ENCODE measurements at places on chromosomes 3 and 15. TPM values are rescaled to one million over a fixed set of nuclear protein-coding genes. Genes with fewer than 3 reads are reported as not detected.

GRCh38 chr3:113153499-113154107 lies 57.8 kb upstream of the BOC start:
- H3K36me3 ChIP-seq, result no peaks in the 10 kb centered on the region
- no peak overlapping the region for H3K4me3 ChIP-seq
- H3K27ac ChIP-seq, result no peak overlapping the region
- peaks cover 11% of the 10 kb centered on the region for H3K4me1 ChIP-seq
- no peaks in the 10 kb centered on the region for H3K27me3 ChIP-seq

DNA sequence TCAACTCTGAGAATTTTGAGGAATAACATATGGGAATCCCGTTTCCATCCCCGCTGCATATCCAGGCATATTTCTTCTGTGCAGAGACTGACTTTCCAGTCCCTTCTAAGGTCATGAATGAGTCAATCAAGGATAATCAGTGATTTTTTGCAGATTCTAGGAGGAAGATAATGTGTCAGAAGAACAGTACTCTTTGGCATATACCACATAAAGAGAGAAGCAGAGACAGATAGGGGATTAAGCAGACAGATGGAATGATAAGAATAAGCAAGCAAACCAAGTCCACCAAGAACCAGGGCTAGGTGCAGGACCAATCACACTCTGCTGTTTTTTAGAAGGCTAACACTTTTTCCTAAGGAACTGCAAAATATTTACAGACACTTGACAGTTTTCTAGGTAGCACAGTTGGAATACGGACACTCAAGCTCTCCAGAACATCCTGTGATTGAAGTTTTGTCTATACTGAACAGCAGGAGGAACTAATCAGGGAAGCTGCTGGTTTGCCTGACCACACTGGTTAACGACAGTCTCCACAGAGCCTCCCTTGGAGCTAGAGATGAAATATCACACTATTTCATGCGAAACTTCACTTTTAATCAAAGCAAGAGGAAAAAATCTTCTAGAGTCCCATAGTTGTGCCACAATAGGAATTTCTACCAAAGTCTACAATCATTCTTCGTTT lies 450.0 kb upstream of the KCNMB2 start:
- H3K27ac ChIP-seq, result no peak overlapping the region
- no peak overlapping the region for H3K4me3 ChIP-seq
- DNase-seq, result no peak
- no peaks in the 10 kb centered on the region for H3K27me3 ChIP-seq

DNA sequence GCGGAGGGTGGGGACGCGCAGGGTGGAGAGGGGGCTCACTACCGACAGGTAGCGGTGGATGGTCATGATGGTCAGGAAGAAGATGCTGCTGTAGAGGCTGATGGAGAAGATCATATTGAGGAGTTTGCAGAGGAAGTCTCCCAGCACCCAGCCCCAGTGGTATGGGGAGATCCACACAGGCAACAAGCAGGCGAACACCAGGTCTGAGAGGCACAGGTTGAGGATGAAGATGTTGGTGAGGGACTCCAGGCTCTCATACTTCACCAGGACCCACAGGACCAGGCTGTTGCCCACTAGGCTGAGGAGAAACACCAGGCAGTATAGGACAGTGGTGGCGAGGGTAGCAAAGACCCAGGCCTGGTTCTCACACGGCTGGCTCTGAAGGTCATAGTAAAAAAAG lies 5.8 kb downstream of the XCR1 start:
- no peaks in the 10 kb centered on the region for H3K36me3 ChIP-seq
- DNase-seq, result no peak
- H3K27me3 ChIP-seq, result no peaks in the 10 kb centered on the region
- H3K4me1 ChIP-seq, result no peaks in the 10 kb centered on the region

GRCh38 chr3:73601481-73601880 lies 23.3 kb downstream of the PDZRN3 start:
- H3K4me3 ChIP-seq, result no peak overlapping the region
- H3K27ac ChIP-seq, result no peak overlapping the region
- H3K27me3 ChIP-seq, result no peaks in the 10 kb centered on the region
- no peaks in the 10 kb centered on the region for H3K4me1 ChIP-seq
- no peak for DNase-seq

GRCh38 chr3:100072326-100073048 lies 41.8 kb downstream of the FILIP1L start:
- peaks cover 21% of the 10 kb centered on the region for H3K4me1 ChIP-seq
- no peaks in the 10 kb centered on the region for H3K27me3 ChIP-seq
- H3K27ac ChIP-seq, result no peak overlapping the region
- no peak for DNase-seq
- H3K36me3 ChIP-seq, result no peaks in the 10 kb centered on the region
- H3K4me3 ChIP-seq, result no peak overlapping the region

DNA sequence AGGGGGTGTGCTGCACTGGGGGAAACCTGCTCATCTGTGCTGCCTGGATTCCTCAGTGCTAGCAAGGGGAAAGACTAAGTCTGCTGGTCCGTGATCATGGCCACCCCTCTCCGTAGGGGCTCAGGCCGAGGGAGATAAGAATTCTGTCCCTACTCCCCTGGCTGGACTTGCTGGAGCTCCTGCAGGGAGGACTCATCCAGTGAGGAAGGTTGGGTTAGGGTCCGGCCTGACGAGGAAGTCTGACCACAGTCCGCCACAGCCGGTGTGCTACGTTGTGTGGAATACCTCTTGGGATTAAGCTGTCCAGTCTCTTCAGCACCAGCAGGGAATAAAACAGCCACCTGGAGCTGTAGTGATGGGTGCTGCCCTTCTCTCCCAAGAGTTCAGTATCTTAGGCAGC lies 1309.1 kb upstream of the CADM2 start:
- H3K4me3 ChIP-seq, result no peak overlapping the region
- H3K27me3 ChIP-seq, result no peaks in the 10 kb centered on the region
- no peaks in the 10 kb centered on the region for H3K4me1 ChIP-seq
- no peak overlapping the region for H3K27ac ChIP-seq

DNA sequence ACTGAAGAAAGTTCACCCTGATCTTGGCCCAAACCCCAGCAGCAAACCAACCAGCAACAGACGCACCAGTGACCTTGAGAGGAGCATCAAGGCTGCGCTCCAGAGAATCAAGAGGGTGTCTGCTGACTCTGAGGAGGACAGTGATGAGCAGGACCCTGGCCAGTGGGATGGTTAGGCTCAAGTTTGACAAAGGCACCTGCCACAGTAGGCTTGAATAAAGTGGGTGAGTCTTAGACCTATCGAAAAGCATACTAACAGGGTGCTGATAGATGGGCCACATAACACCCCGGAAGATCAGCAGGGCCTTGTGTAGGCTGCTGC lies 23.9 kb downstream of the WHAMM start:
- H3K4me1 ChIP-seq, result peaks cover 18% of the 10 kb centered on the region
- no peaks in the 10 kb centered on the region for H3K27me3 ChIP-seq
- DNase-seq, result no peak

- no peak for DNase-seq
- no peaks in the 10 kb centered on the region for H3K27me3 ChIP-seq
- H3K36me3 ChIP-seq, result no peaks in the 10 kb centered on the region
- no peaks in the 10 kb centered on the region for H3K4me1 ChIP-seq
- no peak overlapping the region for H3K4me3 ChIP-seq
Observed at GRCh38 chr3:57184526-57184925, 15.3 kb downstream of the HESX1 start.

- no peak overlapping the region for H3K4me3 ChIP-seq
- H3K4me1 ChIP-seq, result peaks cover 7% of the 10 kb centered on the region
- H3K27me3 ChIP-seq, result no peaks in the 10 kb centered on the region
- H3K36me3 ChIP-seq, result peaks cover 3% of the 10 kb centered on the region
- DNase-seq, result no peak
Observed at GRCh38 chr3:170244576-170244975, 22.4 kb downstream of the PRKCI start.

DNA sequence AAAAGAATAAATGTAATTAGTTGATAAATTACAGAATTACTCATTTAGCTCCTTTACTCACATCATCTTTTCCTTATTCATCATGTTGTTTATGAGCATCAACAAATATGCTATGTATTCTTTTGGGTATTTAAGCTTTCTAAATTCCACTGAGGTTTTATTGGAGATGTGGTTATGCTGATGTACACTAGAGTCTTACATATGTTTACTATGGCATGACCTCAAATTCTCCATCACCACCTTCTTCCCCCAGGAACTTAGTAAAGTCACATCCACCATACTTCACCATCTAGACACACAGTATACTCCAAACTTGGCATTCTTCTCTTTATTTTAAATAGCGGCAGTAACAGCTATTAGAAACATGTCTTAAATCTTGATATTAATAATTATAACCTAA lies 74.1 kb upstream of the MELTF start:
- peaks cover 3% of the 10 kb centered on the region for H3K36me3 ChIP-seq
- no peak overlapping the region for H3K4me3 ChIP-seq
- no peaks in the 10 kb centered on the region for H3K4me1 ChIP-seq

DNA sequence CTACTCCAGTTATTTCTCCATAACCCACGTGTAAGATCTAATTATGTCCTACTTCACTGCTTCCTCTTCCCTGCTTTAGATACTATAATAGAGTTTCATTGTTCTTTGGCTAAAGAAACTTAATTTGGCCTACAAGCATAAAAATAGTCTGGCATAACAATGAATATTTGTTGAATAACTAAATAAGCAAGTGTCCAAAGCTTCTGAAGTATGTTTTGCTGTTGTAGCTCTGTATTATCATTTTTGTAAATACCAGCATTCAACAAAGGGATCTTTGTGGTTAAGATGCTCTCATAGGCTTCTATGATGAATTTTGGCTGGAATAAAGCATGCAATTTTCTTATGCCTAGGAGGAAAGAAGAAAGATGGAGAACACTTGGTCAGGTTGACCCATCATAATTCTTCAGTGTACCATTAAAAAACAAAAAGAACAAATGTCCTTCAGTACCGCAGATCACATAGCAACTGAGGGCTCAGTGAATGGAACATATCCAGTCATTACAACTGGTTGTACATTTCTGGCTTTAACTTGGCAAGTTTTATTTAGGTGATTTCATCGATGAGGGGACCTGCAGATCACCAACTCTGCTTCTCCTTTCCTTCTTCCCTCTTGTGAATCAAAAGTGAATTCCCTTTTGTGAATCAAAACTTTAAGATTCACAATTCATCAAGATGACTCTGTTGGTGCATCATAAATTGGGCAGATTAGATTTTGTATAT lies 465.9 kb upstream of the TGFBR2 start:
- H3K27ac ChIP-seq, result no peak overlapping the region
- no peak for DNase-seq
- H3K4me3 ChIP-seq, result no peak overlapping the region
- no peaks in the 10 kb centered on the region for H3K4me1 ChIP-seq

GRCh38 chr3:166274351-166275023 lies 437.3 kb upstream of the BCHE start:
- no peaks in the 10 kb centered on the region for H3K27me3 ChIP-seq
- no peak overlapping the region for H3K27ac ChIP-seq
- DNase-seq, result no peak
- H3K4me3 ChIP-seq, result no peak overlapping the region
- H3K36me3 ChIP-seq, result no peaks in the 10 kb centered on the region

- no peak overlapping the region for H3K4me3 ChIP-seq
- H3K27me3 ChIP-seq, result 0 out of 2 replicates have a peak, but pooled peaks cover 1% of the 10 kb centered on the region
- peak; percentile 5 for DNase-seq
- no peaks in the 10 kb centered on the region for H3K4me1 ChIP-seq
Observed at GRCh38 chr3:176939022-176939817, 258.1 kb downstream of the TBL1XR1 start.

DNA sequence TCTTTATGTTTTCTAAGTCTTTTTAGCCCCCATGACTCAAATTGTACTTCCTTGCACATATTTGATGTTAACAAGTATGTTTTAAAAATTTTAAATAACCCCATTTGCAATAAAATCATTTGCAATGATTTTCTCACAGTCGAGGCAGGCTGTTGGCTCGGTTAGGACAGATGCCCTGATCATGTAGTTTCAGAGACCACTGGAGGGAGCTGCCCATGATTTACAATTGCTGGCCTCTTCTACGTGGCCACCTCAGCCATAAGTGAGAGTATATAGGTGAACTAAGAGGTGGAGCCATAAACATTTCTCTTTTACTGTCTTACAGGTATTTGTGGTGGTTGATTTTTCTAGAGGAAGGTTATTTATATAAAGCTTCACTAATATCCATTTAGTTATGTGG lies 1.7 kb downstream of the DTWD1 start:
- no peaks in the 10 kb centered on the region for H3K36me3 ChIP-seq
- H3K27ac ChIP-seq, result no peak overlapping the region
- H3K4me3 ChIP-seq, result 0 out of 2 replicates have a peak overlapping the region, but pooled peaks have one; percentile 95
- H3K27me3 ChIP-seq, result no peaks in the 10 kb centered on the region

GRCh38 chr15:62026487-62027262 lies 33.6 kb downstream of the VPS13C start:
- no peaks in the 10 kb centered on the region for H3K27me3 ChIP-seq
- no peak for DNase-seq
- peaks cover 21% of the 10 kb centered on the region for H3K4me1 ChIP-seq
- H3K4me3 ChIP-seq, result no peak overlapping the region

- no peak overlapping the region for H3K4me3 ChIP-seq
- H3K27ac ChIP-seq, result no peak overlapping the region
- no peak for DNase-seq
- no peaks in the 10 kb centered on the region for H3K4me1 ChIP-seq
- H3K36me3 ChIP-seq, result no peaks in the 10 kb centered on the region
Observed at GRCh38 chr15:77599357-77599756, 33.4 kb downstream of the LINGO1 start.

The ARGFX gene
- not detected for total RNA-seq

The TMEM158 gene
- total RNA-seq, result not detected

The UROC1 gene
- total RNA-seq, result not detected

The COL8A1 gene
- 0.10 TPM for total RNA-seq

The TAGLN3 gene
- total RNA-seq, result not detected

The HTR3E gene
- total RNA-seq, result not detected

The CPNE9 gene
- not detected for total RNA-seq

The FBXO40 gene
- not detected for total RNA-seq

The FETUB gene
- total RNA-seq, result not detected
